EH (cell line): ENCODE measurements at places on chromosomes 16 and 17.
A peak's percentile ranks its signal among the peaks of the same experiment; 100 is the strongest.

DNA sequence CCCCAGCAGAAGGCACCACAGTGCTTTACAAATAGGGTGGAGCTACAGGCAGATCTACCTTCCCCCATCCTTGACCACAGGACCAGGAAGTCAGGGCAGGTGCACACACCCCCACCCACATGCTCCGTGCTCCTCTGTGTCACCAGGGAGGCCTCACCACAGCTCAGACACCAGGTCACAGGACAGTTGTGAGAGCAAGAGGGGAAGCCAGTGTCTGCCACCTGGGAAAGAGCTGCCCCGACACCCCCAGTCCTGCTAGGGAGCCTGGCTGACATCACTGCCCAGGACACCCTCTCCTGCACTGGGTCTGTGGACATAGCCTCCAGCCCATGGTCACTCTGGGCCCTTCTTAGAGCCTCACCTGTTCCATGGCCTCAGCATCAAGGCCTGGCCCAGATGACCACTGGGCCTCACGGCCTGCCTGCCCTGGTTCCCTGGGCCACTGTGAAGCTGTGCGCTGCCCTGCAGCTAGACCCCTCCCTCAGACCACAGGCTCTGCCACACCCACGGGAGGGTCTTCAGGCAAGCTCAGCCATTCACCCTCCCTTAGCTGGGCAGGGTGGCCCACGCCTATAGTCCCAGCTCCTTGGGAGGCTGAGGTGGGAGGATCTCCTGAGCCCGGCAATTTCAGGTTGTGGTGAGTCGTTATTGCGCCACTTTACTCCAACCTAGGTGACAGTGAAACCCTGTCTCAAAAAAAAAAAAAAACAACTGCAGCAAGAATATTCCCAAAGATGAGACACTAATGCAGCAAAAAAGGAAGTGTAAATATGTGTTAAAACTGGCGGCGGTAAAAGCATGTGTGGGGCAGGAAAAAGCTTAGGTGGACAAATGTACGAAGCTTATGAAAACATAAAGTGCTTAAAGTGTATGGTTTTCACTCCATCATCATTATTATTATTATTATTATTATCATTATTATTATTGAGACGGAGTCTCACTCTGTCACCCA lies 14.2 kb downstream of the POLR3K start:
- no peak for DNase-seq

DNA sequence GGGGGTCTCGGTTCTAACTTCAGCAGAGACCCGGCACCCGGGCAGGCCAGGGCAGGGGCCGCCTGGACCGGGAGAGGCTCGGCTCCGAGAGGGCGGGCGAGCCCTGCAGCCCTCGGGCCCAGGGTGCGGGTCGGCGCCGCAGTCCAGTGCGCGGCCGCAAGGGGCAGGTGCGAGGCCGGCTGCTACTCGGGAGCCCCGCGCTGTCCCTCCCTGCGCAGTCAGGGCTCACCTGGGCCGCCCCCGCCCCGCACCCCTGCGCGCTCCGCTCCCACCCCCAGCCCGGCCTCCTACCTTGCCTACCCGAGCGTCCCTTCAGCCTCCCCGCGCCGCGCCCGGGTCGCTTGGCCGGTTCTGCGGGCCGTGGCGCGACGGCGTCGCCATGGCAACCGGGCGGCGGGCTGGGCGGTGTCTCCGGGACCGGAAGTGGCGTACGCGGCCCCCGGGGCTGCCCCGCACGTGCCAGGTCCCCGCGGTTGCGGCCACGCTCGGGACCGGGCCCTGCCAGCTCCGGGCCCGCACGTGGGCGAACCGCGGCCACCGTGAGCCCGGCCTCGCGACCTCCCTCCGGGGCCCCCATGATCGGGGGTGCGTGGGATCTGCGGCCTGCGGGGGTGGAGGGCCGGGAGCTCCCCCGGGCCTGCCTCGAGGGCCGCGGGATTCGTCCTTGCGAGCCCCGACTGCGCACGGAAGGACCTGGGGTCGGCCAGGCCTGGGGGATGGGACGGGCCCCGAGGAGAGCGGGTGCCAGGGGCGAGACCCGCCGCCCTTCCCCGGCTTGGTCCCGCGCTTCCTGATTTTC lies at the start of gene CYB561:
Gene CYB561, minus strand, starts transcription at position 353 of the 799 bp plus-strand sequence. CDS start 8,759 bp downstream, outside the sequence.
- peak; percentile 71 for DNase-seq

DNA sequence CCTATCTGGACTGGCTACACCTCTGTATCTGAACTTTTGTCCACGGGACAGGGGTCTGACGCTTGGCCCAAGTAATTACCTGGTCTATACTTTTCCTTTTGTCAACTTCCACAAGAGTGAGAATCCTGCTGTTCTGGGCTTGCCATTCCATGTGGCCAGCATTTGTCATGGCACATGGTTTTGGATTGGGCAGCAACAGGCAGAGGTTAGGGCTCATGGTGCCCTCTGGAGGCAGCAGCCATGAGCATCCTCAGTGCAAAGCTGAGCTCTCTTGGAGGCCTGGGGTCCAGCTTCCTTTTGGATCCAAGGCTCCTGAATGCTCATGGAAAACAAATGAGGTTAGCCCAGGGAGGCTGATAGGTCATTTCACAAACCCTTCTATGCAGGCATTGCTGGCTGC lies 7.5 kb upstream of the EDC4 start:
- peak; percentile 59 for DNase-seq

- no peak for DNase-seq
Measured at GRCh38 chr17:73660366-73660765, 16.1 kb upstream of the SDK2 start.

DNA sequence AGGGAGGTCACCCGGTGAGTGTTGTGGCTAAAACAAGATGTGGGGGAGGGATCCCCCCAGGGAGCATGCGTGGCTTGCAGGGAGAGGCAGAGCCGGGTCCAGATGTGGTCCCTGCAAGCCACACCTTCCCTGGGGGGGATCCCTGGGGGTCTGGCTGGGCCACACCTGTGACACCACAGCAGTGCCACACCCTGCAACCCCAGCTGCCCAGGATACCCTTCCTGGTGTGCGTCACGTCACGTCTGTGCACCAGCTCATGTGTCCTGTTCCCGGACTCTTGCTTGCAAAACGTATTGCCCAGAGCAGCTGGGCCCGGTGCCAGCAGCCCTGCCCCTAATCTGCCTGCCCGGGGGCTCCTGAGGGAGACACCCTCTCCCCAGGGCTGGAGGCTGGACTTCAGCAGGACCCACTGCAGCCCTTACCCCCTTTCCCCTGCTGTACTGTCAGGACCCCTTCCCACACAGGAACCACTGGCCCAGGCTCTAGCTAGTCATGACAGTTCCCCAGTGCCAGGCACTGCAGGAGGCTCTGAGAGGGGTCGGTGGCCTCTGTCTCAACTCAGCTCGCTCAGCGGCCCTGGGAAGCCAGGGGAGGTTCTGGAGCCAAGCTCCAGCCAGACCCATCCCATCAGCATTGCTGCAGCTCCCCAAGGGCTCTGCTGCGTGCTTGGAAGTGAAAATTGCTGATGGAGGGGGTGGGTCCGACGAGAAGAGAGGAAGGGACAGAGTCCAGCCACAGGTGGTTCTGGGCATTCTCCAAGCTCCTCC lies 25.8 kb upstream of the ACSF3 start:
- no peak for DNase-seq

GRCh38 chr16:75101635-75102034 lies 14.9 kb downstream of the LDHD start:
- DNase-seq = no peak

GRCh38 chr16:63361032-63361624 lies 1324.9 kb upstream of the CDH8 start:
- DNase-seq = peak; percentile 55

GRCh38 chr17:81025741-81026129 lies 9.2 kb upstream of the BAIAP2 start:
- DNase-seq = peak; percentile 32

GRCh38 chr17:31609331-31609730 lies 217.9 kb downstream of the RAB11FIP4 start:
- DNase-seq = no peak

GRCh38 chr17:4142107-4142900 lies 526 bp downstream of the ZZEF1 start:
- peak; percentile 46 for DNase-seq

- no peak for DNase-seq
Measured at GRCh38 chr17:76549215-76549518, 9.3 kb downstream of the PRCD start.

DNA sequence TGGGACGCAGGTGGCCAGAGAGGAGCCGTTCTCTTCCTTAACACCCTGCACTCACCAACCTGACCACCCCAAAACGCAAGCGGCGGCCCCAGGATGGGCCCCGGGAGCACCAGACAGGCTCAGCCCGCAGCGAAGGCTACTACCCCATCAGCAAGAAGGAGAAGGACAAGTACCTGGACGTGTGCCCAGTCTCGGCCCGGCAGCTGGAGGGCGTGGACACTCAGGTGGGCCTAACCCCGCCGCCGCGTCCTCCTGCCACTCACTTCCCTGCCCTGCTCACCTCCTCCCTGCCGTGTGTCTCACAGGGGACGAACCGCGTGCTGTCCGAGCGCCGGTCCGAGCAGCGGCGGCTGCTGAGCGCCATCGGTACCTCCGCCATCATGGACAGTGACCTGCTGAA lies 4.6 kb upstream of the HSD3B7 start:
- no peak for DNase-seq

DNA sequence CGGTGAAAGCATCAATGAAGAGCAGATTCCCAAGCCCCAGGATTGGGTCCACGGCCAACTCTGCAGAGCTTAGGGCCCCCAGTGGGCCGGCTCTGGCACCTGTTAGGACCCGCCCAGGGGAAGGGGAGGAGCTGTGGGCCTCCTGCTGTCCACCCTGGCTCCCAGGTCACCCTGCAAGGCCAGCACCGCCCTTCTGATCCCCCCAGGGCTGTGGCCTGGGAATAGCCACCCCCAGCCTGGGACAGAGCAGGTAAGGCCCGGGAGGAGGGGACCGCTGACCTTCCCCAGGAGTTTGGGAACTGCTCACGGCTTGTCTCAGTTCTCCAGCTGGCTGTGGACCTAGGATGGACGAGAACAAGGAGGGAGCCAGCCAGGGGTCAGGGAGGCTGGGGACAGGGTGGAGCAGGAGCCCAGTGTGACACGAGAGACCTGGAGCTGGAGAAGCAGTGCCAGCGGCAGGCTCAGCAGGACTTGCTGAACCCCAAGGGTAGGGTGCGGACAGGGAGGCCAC lies 39.3 kb upstream of the SLC38A10 start:
- no peak for DNase-seq

GRCh38 chr16:89589241-89589926 lies 13.8 kb downstream of the CPNE7 start:
- no peak for DNase-seq
